Posterior vena cava (tissue), 2 donors: ENCODE measurements at places on chromosomes 4 and X. TPM values are rescaled to one million over a fixed set of nuclear protein-coding genes. Genes with fewer than 3 reads are reported as not detected.

Gene CENPVL1
- total RNA-seq, result not detected

Gene NUP62CL
- 0.14 TPM for total RNA-seq

DNA sequence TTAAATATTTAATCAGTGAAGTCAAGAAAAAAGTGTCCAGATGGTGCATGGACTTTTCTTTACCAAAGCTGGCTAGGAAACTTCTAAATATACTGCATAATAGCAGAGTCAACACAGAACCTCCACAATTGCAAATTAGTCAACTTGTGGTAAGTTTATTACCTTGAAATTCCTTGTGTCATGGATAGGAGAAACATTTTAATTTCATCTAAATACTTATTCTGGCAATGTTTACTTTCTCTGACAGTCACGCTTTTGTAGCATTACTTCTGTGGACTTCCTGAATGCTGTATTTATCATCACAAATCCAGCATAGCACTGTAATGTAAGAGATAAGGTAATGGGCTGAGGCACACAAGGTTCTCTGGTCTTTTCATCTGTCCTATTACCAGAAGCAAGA is 2266.1 kb downstream of the PCDH7 start:
- no peak for DNase-seq

DNA sequence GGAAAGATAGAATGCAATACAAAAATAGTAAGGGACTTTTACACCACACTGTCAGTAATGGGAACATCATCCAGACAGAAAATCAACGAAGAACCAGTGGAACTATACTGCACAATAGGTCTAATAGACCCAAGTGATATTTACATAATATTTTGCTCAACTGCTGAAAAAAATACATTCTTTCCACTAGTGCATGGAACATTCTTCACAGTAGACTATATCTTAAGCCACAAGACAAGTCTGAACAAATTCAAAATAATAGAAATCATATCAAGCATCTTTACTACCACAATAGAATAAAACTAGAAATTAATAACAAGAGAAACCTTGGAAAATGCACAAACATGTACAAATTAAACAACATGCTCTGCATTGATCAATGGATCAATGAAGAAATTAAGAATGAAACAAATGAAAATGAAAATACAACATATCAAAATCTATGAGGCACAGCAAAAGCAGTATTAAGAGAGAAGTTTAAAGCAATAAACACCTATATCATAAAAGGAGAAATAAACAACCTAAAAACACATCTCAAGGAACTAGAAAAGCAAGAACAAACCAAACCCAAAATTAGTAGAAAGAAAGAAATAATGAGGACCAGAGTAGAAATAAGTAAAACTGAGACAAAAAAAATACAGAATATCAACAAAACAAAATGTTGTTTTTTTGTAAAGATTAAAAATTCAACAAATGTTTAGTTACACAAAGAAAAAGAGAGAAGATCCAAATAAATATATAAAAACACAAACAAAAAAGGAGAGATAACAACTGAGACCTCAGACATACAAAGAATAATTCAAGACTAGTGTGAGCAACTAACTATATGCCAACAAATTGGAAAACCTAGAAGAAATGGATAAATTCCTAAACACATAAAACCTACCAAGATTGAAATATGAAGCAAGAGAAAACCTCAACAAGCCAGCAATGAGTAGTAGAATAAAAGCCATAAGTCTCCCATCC is 51.5 kb upstream of the ANTXR2 start:
- DNase-seq, result no peak

- no peak for DNase-seq
These were observed 187.1 kb downstream of the SHROOM3 start for GRCh38 chr4:76622126-76622525.

GRCh38 chrX:105565856-105566255 is 256.5 kb upstream of the NRK start:
- no peak for DNase-seq

- no peak for DNase-seq
These were observed 218.9 kb downstream of the PPP3CA start for GRCh38 chr4:101128473-101128872.
